ENCODE measurements at places on chromosomes 6 and 20.

GRCh38 chr6:9511157-9511556, 903.7 kb downstream of the TFAP2A start:
- DNase-seq, result no peak

GRCh38 chr6:150005761-150006651, 19.3 kb downstream of the RAET1L start:
- DNase-seq, result no peak

- DNase-seq, result no peak
Observed at GRCh38 chr6:167526465-167527368, 201.8 kb downstream of the TTLL2 start.

DNA sequence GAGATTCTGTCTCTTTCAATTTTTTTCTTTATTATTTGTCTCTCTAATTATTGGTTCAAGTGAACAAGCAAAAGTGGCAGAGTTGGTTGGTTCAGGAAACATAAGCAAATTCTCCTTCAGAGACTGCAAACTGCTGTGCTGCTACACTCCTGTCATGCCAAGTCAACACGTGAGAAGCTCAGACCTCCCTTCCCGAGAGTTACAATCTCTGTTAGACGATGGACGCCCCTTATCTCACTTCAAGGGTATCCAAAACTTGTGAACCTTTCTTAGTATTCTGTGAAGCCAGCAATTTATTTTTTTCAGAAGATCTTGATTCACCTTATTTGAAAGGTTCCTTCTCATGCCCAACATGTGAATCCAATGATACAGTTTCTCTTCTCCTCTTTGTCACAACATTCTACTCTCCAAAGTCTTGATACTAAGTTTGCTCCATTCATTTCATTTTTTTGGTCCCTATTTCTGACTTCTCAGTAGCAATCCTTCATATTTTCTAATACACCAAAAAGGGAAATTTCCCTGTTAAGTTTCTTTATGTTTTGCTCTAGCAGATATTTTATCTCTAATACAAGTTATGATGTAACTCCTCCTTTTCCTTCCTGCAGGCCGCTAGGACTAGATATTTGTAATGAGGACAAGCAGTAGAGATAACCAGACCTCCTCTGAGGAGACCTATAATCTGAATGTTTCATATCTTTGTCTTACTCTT, 448.8 kb upstream of the CITED2 start:
- DNase-seq, result peak; percentile 37

All from CMK (cell line).